ENCODE measurements at places on chromosomes 2 and 18.

DNA sequence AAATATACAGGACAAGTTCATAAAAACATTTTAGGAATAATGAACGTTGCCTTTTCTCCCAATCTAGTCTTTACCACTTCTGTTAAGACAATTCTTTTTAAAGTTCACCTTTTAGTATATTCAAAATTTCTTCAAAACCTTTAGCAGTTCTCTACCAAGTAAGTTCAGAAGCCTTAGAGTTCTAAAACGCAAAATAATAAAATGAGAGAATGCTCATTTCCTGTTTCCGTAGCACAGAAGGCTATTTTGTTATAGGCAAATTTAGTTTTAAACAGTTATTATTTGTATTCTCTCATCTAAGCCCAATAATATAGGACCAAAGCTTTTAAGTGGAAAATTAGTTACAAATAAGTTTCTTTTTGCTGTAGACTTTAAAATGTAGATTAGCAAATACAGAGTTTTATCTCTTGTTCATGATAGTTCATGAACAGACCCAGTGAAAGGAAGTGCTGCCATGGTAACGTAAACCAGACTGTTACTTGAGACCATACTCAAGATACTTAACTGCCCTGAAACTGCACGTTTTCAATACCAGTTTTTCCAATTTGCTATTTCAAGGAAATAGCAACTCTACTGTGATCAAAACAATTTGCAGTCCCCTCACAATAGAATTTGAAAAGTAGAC lies 173.1 kb upstream of the STON1 start:
- DNase-seq = no peak

DNA sequence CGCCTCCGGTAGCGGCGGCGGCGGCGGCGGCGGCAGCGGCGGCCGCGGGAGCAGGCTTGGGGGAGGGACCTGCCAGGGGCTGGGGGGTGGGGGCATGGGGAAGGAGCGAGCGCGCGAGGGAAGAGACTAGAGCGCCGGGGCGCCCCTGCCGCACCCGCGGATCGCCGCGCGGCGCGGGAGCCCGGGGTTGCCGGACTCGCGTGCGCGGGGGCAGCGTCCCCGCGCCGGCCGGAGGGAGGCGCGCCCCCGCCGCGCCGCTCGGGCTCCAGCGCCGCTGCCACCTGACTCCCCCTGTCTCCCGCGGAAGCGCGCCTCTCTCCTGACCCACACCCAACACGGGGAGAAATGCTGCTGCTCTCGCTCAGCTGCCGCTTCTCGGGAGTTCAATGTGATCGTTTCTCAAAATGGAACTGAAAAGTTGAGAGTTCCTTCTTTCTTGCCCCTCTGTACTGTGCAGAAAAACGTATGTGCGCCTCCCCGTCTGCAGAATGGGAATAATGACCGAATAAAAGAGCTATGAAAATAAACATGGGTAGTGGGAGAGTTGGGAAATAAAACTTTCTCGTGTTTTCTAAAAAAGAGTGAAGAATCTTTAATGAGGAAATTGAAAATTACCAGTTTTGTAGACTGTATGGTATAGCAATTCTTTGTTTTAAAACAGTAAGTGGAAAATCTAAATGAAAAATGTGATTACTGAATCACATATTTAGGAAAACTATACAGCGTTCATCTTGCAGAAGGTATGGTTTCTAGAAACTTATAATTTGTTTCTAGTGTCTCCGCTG lies 455 bp upstream of the TLK1 start:
- DNase-seq = peak; percentile 71

DNA sequence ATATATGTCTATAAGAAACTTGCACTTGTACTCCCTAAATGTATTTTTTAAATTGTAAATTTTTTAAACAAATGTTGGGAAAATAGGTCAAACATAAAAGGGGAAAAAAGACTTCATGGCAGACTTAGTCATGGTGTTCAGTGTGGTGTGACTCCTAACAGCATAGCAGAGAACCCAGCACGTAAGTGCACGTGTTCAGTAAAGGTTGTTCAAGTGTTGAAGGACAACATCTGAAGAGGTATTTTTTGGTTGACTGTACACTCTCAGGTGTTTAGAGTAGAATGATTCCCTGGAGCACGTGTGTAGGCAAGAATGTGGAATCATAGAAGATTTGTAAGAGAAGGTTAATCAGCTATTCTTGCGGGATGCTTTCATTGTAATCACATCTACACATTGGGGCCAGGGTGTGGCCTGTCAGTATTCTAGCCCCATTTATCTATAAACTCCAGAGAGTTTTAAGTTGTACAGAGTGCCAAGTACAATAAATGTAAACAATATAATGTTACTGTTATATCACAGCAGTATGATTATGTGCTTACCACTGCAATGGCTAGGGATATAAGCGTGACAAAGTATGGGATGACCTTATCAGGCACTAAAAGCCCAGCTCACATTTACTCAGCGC lies 106.8 kb downstream of the CRIM1 start:
- no peak for DNase-seq

- DNase-seq = no peak
Measured at GRCh38 chr2:99834426-99834825, 308.0 kb downstream of the AFF3 start.

- DNase-seq = no peak
Measured at GRCh38 chr2:21382701-21383520, 259.1 kb downstream of the TDRD15 start.

DNA sequence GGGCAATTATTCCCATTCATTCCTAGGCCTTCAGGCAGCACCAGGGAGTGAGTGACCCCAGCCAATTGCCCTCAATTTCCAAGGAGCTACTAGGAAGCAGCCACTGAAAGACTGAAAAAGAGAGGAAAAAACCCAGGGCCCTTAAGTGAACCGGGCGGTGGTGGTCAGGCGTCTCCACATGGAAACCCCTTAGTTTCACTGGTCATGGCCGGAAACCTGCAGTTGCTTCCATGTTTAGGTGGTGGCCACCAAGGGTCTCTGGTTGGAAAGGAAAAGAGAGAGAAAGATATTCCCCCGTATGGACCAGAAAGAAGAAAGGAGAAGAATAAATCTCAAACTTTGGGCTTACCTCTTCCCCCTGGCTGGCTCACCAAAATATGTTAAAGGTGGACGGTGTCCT lies 64.9 kb downstream of the GALR1 start:
- DNase-seq = no peak

- DNase-seq = no peak
Measured at GRCh38 chr2:241036964-241037421, 38.6 kb downstream of the SNED1 start.

DNA sequence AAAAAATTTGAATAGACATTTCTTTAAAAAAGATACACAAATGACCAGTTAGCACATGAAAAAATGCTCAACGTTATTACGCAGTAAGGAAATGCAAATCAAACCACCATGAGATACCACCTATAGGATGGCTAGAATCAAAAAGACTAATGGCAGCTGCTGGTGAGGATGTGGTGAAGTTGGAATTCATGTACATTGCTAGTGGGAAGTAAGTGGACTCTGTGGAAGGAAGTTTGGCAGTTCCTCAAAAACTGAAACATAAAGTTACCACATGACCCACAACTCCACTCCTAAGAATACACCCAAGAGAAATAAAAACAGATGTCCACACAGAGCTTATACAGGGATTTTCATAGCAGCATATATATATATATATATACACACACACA lies 51.2 kb downstream of the MBP start:
- no peak for DNase-seq

DNA sequence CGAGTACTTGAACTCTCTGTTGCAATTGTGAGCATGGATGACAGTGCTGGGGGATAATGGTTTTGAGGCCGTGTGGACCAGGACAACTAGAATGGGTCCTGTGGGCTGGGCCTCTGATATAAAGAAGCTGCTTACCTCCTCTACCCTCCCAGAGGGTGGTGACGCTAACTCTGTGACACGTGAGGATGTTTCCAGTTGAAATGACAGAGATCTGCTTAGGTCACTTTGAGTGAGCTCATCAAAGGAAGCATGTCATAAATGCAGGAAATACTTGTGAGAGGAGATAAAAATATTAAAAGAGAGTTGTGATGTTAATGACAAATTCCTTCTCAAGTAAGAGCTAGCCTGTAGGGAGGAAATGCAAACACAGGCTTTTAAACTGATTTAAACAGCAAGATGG lies 16.4 kb downstream of the RMC1 start:
- DNase-seq = no peak

GRCh38 chr2:46847726-46848412 lies 67.7 kb downstream of the MCFD2 start:
- no peak for DNase-seq

GRCh38 chr2:56587456-56587855 lies 403.7 kb downstream of the CCDC85A start:
- no peak for DNase-seq

DNA sequence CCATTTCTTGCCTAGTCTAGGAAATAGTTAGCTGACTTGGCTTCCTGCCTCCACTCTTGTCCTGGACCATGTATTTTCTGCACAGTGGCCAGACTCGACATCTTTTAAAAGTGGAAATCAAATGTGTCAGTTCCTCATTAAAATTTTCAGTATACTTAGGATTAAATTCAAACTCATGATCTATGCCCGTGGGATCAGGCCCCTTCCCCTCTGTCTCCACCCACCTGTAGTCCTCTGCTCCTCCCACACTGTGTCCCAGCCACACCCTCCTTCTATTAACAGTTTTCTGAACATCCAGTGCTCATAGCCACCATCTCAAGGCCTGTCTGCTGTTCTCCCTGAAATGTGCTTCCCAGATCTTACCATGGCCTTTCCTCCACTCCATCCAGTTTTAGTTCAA lies 13.3 kb downstream of the ARHGAP25 start:
- no peak for DNase-seq

- DNase-seq = no peak
Measured at GRCh38 chr18:69574401-69574800, 173.7 kb downstream of the DOK6 start.
